HCT116 (cell line): ENCODE measurements at places on chromosomes 6 and 20. TPM values are rescaled to one million over a fixed set of nuclear protein-coding genes. Genes with fewer than 3 reads are reported as not detected.

The ULBP1 gene
- total RNA-seq = 12.4 TPM

The CAGE1 gene
- 0.20 TPM for total RNA-seq

The IP6K3 gene
- not detected for total RNA-seq

The ADGRF4 gene
- total RNA-seq = not detected

The GDAP1L1 gene
- not detected for total RNA-seq

The PRELID3B gene
- 129 TPM for total RNA-seq

The SNAI1 gene
- 13.4 TPM for total RNA-seq

The CDH26 gene
- total RNA-seq = 0.34 TPM

The WFDC12 gene
- total RNA-seq = not detected

The RIPOR3 gene
- total RNA-seq = 0.22 TPM

The SLCO4A1 gene
- total RNA-seq = 107 TPM

The PLAGL2 gene
- total RNA-seq = 18.3 TPM

The LINC00237 gene
- not detected for total RNA-seq

The LAMA2 gene
- total RNA-seq = 8.2 TPM

The CCDC170 gene
- total RNA-seq = 0.12 TPM

The SMIM29 gene
- total RNA-seq = 25.1 TPM

The PXDC1 gene
- total RNA-seq = 6.3 TPM

The HLA-G gene
- not detected for total RNA-seq

The PCK1 gene
- total RNA-seq = 0.49 TPM

The AKAP12 gene
- total RNA-seq = 1,220 TPM

The PCMTD2 gene
- total RNA-seq = 44.7 TPM

The FAM162B gene
- total RNA-seq = not detected

The THBD gene
- total RNA-seq = 0.39 TPM

The TULP1 gene
- total RNA-seq = not detected

The CTCFL gene
- total RNA-seq = 0.34 TPM

The GJA10 gene
- total RNA-seq = not detected

The IL17F gene
- total RNA-seq = not detected

The RHAG gene
- 0.57 TPM for total RNA-seq

The PRPH2 gene
- not detected for total RNA-seq

The CST11 gene
- total RNA-seq = not detected

The FAM217A gene
- total RNA-seq = not detected

The ARMH2 gene
- total RNA-seq = not detected

The NINL gene
- total RNA-seq = 7.2 TPM

The PTCRA gene
- not detected for total RNA-seq

The DUSP15 gene
- total RNA-seq = not detected

The SIRPD gene
- total RNA-seq = not detected
